ENCODE measurements at places on chromosomes 6 and 20. TPM values are rescaled to one million over a fixed set of nuclear protein-coding genes. Genes with fewer than 3 reads are reported as not detected.

GRCh38 chr20:1885254-1885653 lies 10.0 kb upstream of the SIRPA start:
- H3K4me1 ChIP-seq, result peaks cover 50% of the 10 kb centered on the region
- H3K27me3 ChIP-seq, result no peaks in the 10 kb centered on the region
- no peak for DNase-seq
- no peak overlapping the region for H3K4me3 ChIP-seq
- H3K36me3 ChIP-seq, result no peaks in the 10 kb centered on the region
- no peak overlapping the region for H3K27ac ChIP-seq

DNA sequence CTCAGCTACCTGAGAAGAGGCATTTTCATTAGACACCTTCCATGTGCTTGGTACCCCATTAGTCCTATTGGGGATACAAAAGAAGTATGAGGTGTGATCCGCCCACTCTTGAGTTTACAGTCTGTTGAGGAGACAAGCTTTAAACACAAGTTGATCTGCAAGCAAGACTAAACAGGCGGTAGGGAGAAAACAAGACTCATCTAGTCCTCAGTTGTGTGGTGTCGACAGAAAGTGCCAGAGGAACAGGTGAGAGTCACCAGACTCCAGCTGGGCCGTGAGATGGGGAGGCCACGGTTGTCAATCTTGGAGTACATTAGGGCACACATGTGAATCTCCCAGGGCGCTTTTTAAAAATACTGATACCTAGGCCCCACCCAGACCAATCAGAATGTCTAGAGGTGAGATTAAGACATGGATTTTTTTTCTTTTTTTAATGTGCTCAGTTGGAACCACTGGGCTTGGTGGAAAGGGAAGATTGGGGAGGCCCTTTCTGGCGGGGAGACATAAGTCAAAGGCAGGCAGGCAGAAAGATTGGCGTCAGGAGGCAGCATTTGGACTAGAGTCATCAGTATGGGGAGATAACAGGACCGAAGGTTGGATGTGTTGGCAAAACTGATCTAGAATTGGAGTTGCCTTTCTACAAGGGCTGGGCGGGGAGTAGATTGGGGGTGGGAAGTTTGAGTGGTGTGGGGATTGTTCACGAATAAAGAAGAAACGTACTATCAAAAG lies 10.4 kb downstream of the E2F3 start:
- H3K4me3 ChIP-seq, result no peak overlapping the region
- H3K36me3 ChIP-seq, result no peaks in the 10 kb centered on the region
- H3K27ac ChIP-seq, result no peak overlapping the region
- H3K4me1 ChIP-seq, result no peaks in the 10 kb centered on the region
- no peak for DNase-seq
- no peaks in the 10 kb centered on the region for H3K27me3 ChIP-seq

DNA sequence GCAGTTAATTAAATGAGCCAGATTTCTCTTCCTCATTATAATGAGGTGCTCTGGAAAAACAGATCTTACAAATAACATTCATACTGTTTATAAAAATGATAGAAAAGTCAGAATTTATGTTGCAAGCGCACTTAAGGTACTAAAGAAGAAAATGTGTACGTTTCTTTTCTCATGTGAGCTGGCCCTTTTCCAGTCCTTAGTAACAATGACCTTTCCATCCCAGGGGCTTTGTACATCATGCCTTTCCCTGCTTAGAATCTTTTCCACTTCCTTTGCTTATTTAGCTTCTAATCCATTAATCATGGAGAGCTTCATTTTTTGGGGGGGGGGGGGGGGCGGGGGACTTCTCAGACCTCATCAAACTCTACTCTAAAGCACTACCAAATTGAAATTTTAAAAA lies 4.8 kb downstream of the FBXO5 start:
- no peak overlapping the region for H3K4me3 ChIP-seq
- peaks cover 22% of the 10 kb centered on the region for H3K4me1 ChIP-seq
- no peaks in the 10 kb centered on the region for H3K27me3 ChIP-seq
- DNase-seq, result no peak
- no peaks in the 10 kb centered on the region for H3K36me3 ChIP-seq

GRCh38 chr6:39530201-39530759 lies 194.9 kb downstream of the KIF6 start:
- H3K4me1 ChIP-seq, result no peaks in the 10 kb centered on the region
- H3K36me3 ChIP-seq, result no peaks in the 10 kb centered on the region
- H3K4me3 ChIP-seq, result no peak overlapping the region

- H3K27me3 ChIP-seq, result no peaks in the 10 kb centered on the region
- no peak overlapping the region for H3K27ac ChIP-seq
- DNase-seq, result no peak
Measured at GRCh38 chr20:33908336-33908735, 85.4 kb upstream of the RALY start.

CITED2 gene
- 132 TPM for total RNA-seq

GLP1R gene
- total RNA-seq, result not detected

Measured in vagina (tissue), 2 donors.